ENCODE measurements at places on chromosomes 5 and 9.

GRCh38 chr9:13939134-13939533 lies 374.8 kb downstream of the NFIB start:
- no peak for DNase-seq

- DNase-seq, result no peak
Measured at GRCh38 chr9:119157196-119157595, 212.0 kb downstream of the BRINP1 start.

GRCh38 chr5:37533851-37534250 lies 154.7 kb downstream of the WDR70 start:
- peak; percentile 72 for DNase-seq

GRCh38 chr9:131981116-131981776 lies 98.4 kb downstream of the MED27 start:
- no peak for DNase-seq

GRCh38 chr5:95283761-95284571 lies 928 bp downstream of the MCTP1 start:
- DNase-seq, result no peak

- no peak for DNase-seq
Measured at GRCh38 chr5:101997235-101997634, 298.8 kb downstream of the SLCO4C1 start.

GRCh38 chr5:116898917-116899316 lies 324.3 kb upstream of the SEMA6A start:
- DNase-seq, result no peak

- no peak for DNase-seq
Measured at GRCh38 chr5:113057557-113057984, 81.0 kb downstream of the DCP2 start.

DNA sequence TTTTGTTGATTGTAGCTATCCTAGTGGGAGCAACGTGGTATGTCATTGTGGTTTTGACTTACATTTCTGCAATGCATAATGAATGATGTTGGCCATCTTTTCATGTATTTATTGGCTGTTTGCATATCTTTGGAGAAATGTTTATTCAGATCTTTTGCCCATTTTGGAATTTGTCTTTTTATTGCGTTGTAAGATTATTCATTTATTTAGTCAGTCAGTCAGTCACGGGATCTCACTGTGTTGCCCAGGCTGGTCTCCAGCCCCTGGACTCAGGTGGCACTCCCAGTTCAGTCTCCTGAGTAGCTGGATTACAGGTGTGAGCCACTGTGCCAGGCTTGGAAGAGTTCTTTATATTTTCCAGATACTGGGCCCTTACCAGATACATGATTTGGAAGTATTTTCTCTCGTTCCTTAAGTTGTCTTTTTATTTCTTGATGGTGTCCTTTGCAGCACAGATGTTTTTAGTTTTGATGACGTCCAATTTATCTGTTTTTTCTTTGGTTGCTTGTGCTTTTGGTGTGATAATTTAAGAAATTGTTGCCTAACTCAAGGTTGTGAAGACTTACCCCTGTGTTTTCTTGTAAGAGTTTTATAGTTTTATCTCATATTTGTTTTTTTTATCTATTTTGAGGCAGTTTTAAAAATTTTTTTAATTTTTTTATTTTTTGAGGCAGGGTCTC lies 67.1 kb downstream of the EHMT1 start:
- no peak for DNase-seq

DNA sequence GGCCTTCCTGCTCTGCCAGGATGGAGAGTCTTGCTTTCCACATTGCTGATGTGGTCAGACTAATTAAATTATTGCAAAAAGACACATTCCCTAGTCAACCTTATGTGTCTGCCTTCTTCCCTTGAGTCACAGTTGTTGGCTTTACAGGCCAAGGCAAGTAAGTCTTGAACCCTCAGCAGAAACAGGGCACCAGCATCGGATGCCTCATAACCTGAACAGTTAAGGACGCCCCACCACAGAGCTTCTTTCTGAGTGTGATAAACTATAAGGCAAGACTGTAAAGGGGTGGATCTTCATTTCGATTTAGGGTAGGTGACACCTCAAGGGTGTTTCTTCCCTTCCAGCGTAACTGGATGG lies 670 bp upstream of the KIF2A start:
- no peak for DNase-seq

- peak; percentile 45 for DNase-seq
Measured at GRCh38 chr5:387491-388265, 55.3 kb upstream of the EXOC3 start.

GRCh38 chr5:139711067-139711905 lies 63.1 kb downstream of the CXXC5 start:
- no peak for DNase-seq

GRCh38 chr9:1098551-1098950 lies 48.4 kb downstream of the DMRT2 start:
- DNase-seq, result no peak

GRCh38 chr9:124859803-124860581 lies 1.8 kb downstream of the RPL35 start:
- DNase-seq, result no peak

All from RWPE2 (cell line).